CD4-positive, alpha-beta T cell treated with Interleukin-6 at 100 ng/mL for 8 hours (primary cell): ENCODE measurements at places on chromosomes 2 and 18.

DNA sequence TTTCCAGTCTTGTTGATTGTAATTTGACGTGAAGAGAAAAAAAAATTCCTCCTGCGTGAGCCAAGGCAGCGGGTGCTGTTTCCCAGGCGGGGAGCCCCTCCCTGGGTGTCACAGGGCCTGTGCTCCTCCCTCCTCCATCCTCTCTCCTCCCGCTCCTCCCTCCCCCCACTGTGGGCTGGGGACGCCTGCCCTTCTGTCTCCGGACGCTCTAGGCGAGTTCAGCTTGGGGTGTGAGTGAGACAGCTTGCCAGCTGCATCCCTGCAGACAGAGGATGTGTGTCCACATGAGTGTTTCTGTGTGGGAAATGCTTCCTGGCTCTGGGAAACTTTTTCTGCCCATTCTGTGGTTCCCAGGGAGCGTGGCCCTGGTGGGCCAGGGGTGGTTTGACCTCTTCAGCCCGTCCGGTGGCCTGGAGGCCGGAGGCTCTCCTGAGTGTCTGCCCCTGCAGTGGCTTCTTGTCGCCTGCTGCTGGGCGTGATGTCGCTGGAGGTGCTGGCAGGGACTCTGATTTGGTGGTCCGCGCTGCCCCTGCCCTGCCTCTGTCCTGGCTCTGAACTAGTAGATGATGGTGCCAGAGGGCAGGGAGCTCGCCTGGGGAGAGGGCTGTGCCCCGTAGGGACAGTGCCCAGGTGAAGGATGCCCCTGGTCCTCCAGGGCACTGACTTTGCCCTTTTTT, 96.4 kb downstream of the USP40 start:
- no peak for DNase-seq

- no peak for DNase-seq
Observed at GRCh38 chr2:24352664-24353063, 7.7 kb downstream of the ITSN2 start.

GRCh38 chr2:72475246-72475645, 327.6 kb upstream of the CYP26B1 start:
- no peak for DNase-seq

DNA sequence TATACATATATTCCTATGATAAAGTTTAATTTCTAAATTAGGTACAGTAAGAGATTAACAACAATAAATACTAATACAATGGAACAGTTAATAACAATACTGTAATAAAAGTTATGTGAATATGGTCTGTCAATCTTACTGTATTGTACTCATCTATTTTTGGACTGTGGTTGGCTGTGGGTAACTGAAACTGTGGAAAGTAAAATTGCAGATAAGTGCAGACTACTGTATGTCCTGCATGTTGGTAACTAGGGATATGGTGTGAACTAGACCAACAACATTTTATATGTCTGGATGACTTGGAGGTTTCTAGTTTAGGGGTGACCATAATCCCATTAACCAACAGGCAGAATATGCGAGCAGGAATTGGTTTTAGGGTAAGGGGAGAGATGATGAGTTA, 23.3 kb downstream of the PHLPP1 start:
- DNase-seq: no peak

DNA sequence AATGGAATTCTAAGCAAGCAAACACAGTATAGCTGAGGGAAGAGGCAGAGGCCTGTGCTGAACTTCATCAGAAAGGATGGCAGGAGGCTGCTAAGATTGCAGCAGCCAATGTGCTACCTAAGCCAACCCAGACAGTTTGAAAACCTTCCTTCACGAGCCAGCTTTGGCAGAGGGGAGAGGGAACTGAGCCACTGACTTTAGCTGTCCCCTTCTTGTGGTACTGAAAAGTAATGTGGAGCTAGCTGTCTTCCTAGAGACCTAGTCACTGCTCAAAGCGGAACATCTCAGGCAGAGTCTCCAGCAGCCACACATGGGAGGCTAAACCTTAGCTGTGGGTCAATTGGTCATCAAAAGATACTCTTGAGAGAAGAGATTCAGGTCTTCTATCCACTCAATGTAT, 419.0 kb downstream of the FBXO15 start:
- DNase-seq: no peak
